Lung microvascular endothelial cell (primary cell): ENCODE measurements at places on chromosomes 12 and 14. TPM values are rescaled to one million over a fixed set of nuclear protein-coding genes. Genes with fewer than 3 reads are reported as not detected.

- DNase-seq, result peak; percentile 78
These were observed 6.1 kb upstream of the CD9 start for GRCh38 chr12:6193853-6194815.

- no peak for DNase-seq
These were observed 18.0 kb upstream of the ERBB3 start for GRCh38 chr12:56061982-56062381.

DNA sequence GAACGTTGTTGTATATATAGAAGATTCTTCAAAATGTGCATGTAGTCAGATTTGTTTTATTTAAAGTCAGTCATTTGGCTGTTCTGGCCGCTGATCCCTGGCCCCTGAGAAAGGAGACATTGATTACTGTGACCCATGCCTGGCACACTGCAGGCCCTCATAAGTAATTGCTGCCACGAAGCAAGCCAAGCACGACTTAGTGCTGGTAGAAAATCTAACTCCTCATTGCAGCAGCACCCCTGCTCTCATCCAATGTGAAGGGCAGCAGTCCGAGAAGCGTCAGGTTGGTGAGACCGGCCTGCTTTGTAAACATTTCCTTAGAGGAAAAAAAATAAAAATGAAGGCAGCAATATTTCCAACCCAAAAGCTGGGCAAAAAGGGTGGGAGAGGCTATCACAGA is 22.8 kb upstream of the TMTC2 start:
- no peak for DNase-seq

The RFX4 gene
- not detected in 2 replicates for total RNA-seq
